ENCODE measurements at places on chromosomes 7 and 10. TPM values are rescaled to one million over a fixed set of nuclear protein-coding genes. Genes with fewer than 3 reads are reported as not detected.
A peak's percentile ranks its signal among the peaks of the same experiment; 100 is the strongest.

DNA sequence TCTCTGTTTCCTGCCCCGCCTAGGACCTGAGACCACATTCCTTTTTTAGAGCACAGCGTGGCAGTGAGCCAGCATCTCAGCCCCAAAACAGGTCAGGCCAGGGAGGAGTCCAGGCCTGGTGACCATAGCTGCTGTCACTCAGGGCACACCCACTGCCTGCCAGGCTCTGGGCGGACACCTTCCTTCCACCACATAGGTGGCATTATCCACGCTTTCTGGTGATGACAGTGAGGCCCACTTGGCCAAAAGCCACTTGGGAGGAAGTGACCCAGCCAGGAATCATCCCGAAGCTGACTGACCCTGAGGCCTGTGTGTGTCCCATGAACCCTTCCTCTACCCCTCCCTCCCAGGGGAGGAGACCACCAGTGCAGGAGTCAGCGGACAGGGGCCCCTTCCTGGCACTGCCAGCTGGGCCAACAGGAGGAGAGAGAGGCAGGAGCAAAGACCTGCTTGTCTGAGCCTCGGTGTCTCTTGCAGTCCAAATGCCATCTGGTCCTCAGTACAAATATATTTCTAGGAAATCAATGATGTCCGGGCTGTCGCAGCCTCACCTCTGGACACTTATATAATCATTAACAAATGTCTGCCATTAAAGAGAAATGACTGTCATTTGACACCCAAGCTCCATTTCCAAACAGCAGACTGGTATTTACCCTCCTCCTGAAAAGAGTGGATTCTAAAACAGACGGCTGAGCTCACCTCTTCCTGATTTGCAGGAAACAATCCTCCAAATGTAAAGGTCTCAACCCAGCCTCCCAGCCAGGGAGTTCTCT, 63.0 kb downstream of the ABRAXAS2 start:
- H3K27me3 ChIP-seq: no peaks in the 10 kb centered on the region
- peak; percentile 75 for DNase-seq
- no peaks in the 10 kb centered on the region for H3K36me3 ChIP-seq
- H3K4me1 ChIP-seq: no peaks in the 10 kb centered on the region
- H3K4me3 ChIP-seq: no peak overlapping the region
- H3K27ac ChIP-seq: peak overlapping the region; percentile 57

GRCh38 chr10:49279015-49279880, 19.7 kb upstream of the C10orf71 start:
- no peaks in the 10 kb centered on the region for H3K4me1 ChIP-seq
- peak overlapping the region; percentile 2 for H3K27ac ChIP-seq
- H3K36me3 ChIP-seq: no peaks in the 10 kb centered on the region
- no peak overlapping the region for H3K4me3 ChIP-seq
- DNase-seq: no peak

DNA sequence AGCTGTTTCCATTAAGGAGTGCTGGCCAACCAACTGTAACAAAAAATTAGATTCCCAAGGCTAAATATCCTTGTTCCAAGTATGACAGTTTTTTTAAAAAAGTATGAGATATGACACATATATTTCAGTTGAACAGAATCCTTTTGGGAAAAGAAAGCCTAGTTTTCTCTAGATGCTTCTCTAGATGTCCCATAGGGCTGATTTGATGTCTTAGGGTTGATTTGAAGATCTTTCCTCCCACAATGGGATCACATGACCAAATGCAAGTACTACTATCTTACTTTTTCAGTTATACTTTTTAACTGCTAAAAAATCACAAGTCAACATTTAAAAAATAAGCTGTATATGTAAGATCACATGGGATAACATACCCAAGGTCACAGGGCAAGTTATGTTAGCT, 3.7 kb downstream of the NAMPT start:
- no peak for DNase-seq
- no peak overlapping the region for H3K4me3 ChIP-seq
- peaks cover 46% of the 10 kb centered on the region for H3K4me1 ChIP-seq
- H3K36me3 ChIP-seq: peaks cover 7% of the 10 kb centered on the region
- no peak overlapping the region for H3K27ac ChIP-seq

The MMD2 gene
- total RNA-seq: 0.19 TPM

- DNase-seq: no peak
- H3K27me3 ChIP-seq: no peaks in the 10 kb centered on the region
- no peak overlapping the region for H3K27ac ChIP-seq
- no peaks in the 10 kb centered on the region for H3K36me3 ChIP-seq
- H3K4me1 ChIP-seq: no peaks in the 10 kb centered on the region
These were observed 162.9 kb downstream of the FANK1 start for GRCh38 chr10:126059076-126059826.

GRCh38 chr7:922334-923107, 32.0 kb downstream of the ADAP1 start:
- no peak for DNase-seq
- no peak overlapping the region for H3K4me3 ChIP-seq
- H3K27me3 ChIP-seq: no peaks in the 10 kb centered on the region
- no peak overlapping the region for H3K27ac ChIP-seq
- peaks cover 33% of the 10 kb centered on the region for H3K4me1 ChIP-seq
- no peaks in the 10 kb centered on the region for H3K36me3 ChIP-seq
